ENCODE measurements at places on chromosomes 3 and 15. TPM values are rescaled to one million over a fixed set of nuclear protein-coding genes. Genes with fewer than 3 reads are reported as not detected.

- H3K27me3 ChIP-seq = no peaks in the 10 kb centered on the region
- no peak overlapping the region for H3K27ac ChIP-seq
- no peak overlapping the region for H3K4me3 ChIP-seq
- no peaks in the 10 kb centered on the region for H3K36me3 ChIP-seq
- DNase-seq = no peak
These were observed 160.9 kb downstream of the DCLK3 start for GRCh38 chr3:36603423-36603822.

DNA sequence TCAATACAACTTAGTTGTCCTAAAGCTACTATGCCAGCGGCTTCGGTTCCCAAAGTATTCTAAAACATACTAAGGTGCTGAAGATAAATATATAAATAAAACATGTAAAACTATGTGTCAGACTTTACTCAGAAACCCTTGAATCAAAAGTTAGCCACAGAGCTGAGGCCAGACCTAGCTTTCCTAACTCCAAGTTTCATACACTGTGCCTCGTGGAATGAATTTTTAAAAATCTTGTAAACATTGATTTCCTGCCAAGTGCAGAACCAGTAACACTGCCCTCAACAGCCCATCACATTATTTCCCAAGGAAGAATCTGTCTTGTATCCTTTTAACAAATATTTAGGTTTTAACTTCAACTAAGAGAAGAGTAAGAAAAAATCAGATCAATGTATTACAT, 36.4 kb downstream of the TAMM41 start:
- no peak overlapping the region for H3K4me3 ChIP-seq
- no peak for DNase-seq
- H3K27ac ChIP-seq = no peak overlapping the region
- H3K27me3 ChIP-seq = no peaks in the 10 kb centered on the region
- peaks cover 32% of the 10 kb centered on the region for H3K4me1 ChIP-seq

GRCh38 chr15:63366451-63366850, 15.2 kb downstream of the CA12 start:
- peaks cover 4% of the 10 kb centered on the region for H3K27me3 ChIP-seq
- H3K4me3 ChIP-seq = no peak overlapping the region
- H3K27ac ChIP-seq = no peak overlapping the region
- peaks cover 11% of the 10 kb centered on the region for H3K4me1 ChIP-seq

DNA sequence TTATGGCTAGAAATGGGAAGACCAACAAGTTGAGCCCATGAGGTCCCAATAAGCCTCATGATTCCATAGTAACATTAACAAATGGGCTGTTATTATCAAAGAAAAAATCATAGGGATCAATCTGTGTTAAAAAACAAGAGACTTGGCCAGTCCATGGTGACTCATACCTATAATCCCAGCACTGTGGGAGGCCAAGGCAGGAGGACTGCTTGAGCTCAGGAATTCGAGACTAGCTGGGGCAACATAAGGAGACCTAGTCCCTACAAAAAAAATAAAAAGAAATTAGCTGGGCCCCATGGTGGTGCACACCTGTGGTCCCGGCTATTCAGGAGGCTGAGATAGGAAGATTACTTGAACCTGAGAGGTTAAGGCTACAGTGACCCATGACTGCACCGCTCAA, 124.8 kb downstream of the DMXL2 start:
- H3K27me3 ChIP-seq = no peaks in the 10 kb centered on the region
- no peak overlapping the region for H3K4me3 ChIP-seq
- DNase-seq = no peak
- no peak overlapping the region for H3K27ac ChIP-seq
- peaks cover 2% of the 10 kb centered on the region for H3K4me1 ChIP-seq

- no peak for DNase-seq
- no peaks in the 10 kb centered on the region for H3K4me1 ChIP-seq
- H3K4me3 ChIP-seq = no peak overlapping the region
- no peaks in the 10 kb centered on the region for H3K27me3 ChIP-seq
- no peaks in the 10 kb centered on the region for H3K36me3 ChIP-seq
- no peak overlapping the region for H3K27ac ChIP-seq
These were observed 177.0 kb upstream of the TBL1XR1 start for GRCh38 chr3:177374323-177374722.

DNA sequence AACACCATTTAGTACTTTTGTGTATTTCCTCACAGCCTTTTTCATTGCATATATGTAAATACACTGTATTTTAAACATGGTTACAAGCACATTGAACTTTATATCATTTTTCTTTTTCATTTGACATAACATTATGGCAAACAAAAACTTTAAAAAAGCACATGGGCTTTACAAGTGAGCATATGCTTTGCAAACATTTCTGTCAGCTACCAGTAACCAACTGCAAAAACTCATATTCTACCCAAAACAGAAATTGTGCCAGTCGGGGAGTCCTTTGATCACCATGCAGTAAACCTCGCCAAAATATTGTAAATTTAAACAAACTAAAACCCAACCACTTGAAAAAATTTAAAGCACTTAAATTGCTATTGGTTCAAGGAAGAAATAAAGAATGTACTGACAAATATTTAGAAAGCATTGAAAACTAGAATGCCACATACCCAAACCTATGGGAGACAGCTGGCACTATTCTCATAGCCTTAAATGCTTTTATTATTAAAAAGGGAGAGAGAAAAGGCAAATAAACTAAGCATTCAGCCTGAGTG, 24.4 kb downstream of the ZNF710 start:
- H3K4me3 ChIP-seq = no peak overlapping the region
- no peak for DNase-seq
- H3K4me1 ChIP-seq = peaks cover 30% of the 10 kb centered on the region
- H3K27me3 ChIP-seq = no peaks in the 10 kb centered on the region

DNA sequence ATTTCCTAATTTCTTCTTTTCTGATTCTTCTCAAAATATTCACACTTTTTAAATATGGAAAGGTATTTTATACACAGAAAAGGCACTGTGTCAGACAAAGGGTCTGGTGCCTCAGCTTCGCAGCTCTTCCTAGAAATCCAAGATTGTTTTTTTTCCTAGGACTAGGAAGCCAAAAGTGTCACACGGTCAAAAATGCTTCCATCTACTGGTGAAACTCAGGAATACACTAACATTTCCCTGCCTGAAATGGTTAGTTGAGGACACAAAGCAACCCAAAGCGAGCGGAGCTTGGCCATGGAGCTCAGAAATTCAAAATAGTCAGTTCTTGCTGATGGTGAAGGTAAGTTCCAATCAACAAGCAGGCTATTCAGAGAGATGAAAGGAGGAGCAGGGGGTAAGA, 426.5 kb upstream of the RASGRP1 start:
- H3K27ac ChIP-seq = no peak overlapping the region
- no peaks in the 10 kb centered on the region for H3K27me3 ChIP-seq
- DNase-seq = no peak
- H3K4me1 ChIP-seq = no peaks in the 10 kb centered on the region
- H3K36me3 ChIP-seq = no peaks in the 10 kb centered on the region

DNA sequence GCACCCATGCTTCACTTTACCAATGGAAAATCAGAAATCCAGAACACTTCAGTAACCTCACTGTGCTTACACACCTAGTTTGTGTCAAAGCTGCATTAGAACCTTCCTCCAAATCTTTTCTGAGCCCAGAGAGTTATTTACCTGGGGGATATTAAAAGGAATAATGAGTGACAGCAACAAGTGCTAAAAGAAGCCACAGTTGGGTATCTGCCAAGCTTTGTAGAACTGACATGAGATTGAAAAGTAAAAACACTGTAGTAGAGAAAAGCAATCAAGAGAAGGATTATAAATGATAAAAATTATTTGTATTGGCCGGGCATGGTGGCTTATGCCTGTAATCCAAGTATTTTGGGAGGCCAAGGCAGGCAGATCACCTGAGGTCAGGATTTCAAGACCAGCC, 8.8 kb upstream of the TBC1D23 start:
- no peaks in the 10 kb centered on the region for H3K27me3 ChIP-seq
- DNase-seq = no peak
- no peak overlapping the region for H3K4me3 ChIP-seq
- H3K4me1 ChIP-seq = peaks cover 8% of the 10 kb centered on the region

DNA sequence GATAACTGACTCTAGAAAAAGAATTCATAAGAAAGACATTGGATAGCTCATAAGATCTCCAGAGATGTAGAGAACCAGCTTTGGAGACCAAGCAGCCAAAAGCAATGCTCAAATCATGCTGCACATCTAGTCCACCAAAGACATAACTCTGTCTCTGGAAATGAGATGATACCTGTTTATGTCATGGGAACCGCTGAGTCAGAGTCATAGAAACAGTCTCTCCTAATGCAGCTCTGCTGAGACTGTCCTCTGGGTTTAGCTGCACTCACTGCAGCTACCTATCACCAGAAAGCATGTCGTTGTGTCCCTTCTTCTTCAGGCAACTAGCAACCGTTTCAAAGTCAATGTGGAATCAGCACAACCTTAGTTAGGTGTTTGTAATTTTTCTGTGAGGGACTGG, 218.5 kb upstream of the ROBO1 start:
- DNase-seq = no peak
- no peaks in the 10 kb centered on the region for H3K4me1 ChIP-seq
- no peak overlapping the region for H3K27ac ChIP-seq
- no peaks in the 10 kb centered on the region for H3K27me3 ChIP-seq
- no peaks in the 10 kb centered on the region for H3K36me3 ChIP-seq
- no peak overlapping the region for H3K4me3 ChIP-seq

GRCh38 chr15:79451361-79451999, 19.3 kb downstream of the MINAR1 start:
- peaks cover 5% of the 10 kb centered on the region for H3K27me3 ChIP-seq
- H3K4me3 ChIP-seq = no peak overlapping the region
- no peak overlapping the region for H3K27ac ChIP-seq
- no peaks in the 10 kb centered on the region for H3K4me1 ChIP-seq

GRCh38 chr3:33187368-33187634, 31.3 kb downstream of the SUSD5 start:
- peaks cover 12% of the 10 kb centered on the region for H3K27me3 ChIP-seq
- no peaks in the 10 kb centered on the region for H3K4me1 ChIP-seq
- H3K27ac ChIP-seq = no peak overlapping the region
- H3K4me3 ChIP-seq = no peak overlapping the region
- DNase-seq = no peak

GRCh38 chr15:44537735-44538240, 841 bp downstream of the EIF3J start:
- peak overlapping the region; percentile 98 for H3K4me3 ChIP-seq
- peaks cover 47% of the 10 kb centered on the region for H3K4me1 ChIP-seq
- peaks cover 65% of the 10 kb centered on the region for H3K36me3 ChIP-seq
- H3K27ac ChIP-seq = peak overlapping the region; percentile 99

GRCh38 chr3:10354361-10355015, 33.6 kb upstream of the SEC13 start:
- DNase-seq = no peak
- no peak overlapping the region for H3K27ac ChIP-seq
- no peaks in the 10 kb centered on the region for H3K36me3 ChIP-seq
- peaks cover 1% of the 10 kb centered on the region for H3K4me1 ChIP-seq
- no peak overlapping the region for H3K4me3 ChIP-seq
- peaks cover 3% of the 10 kb centered on the region for H3K27me3 ChIP-seq

Gene NTRK3
- 0.51 TPM for total RNA-seq

Gene LRTM1
- not detected for total RNA-seq

Gene KIF7
- total RNA-seq = 3.5 TPM

Gene ZNF860
- 1.8 TPM for total RNA-seq
